ENCODE measurements at places on chromosomes 7 and 10. TPM values are rescaled to one million over a fixed set of nuclear protein-coding genes. Genes with fewer than 3 reads are reported as not detected.
A peak's percentile ranks its signal among the peaks of the same experiment; 100 is the strongest.

WDR86 gene
- 16.6 TPM for total RNA-seq

- no peak for DNase-seq
Measured at GRCh38 chr10:21749788-21750187, 215.8 kb downstream of the MLLT10 start.

- DNase-seq = no peak
Measured at GRCh38 chr7:137342828-137343261, 688 bp downstream of the PTN start.

DNA sequence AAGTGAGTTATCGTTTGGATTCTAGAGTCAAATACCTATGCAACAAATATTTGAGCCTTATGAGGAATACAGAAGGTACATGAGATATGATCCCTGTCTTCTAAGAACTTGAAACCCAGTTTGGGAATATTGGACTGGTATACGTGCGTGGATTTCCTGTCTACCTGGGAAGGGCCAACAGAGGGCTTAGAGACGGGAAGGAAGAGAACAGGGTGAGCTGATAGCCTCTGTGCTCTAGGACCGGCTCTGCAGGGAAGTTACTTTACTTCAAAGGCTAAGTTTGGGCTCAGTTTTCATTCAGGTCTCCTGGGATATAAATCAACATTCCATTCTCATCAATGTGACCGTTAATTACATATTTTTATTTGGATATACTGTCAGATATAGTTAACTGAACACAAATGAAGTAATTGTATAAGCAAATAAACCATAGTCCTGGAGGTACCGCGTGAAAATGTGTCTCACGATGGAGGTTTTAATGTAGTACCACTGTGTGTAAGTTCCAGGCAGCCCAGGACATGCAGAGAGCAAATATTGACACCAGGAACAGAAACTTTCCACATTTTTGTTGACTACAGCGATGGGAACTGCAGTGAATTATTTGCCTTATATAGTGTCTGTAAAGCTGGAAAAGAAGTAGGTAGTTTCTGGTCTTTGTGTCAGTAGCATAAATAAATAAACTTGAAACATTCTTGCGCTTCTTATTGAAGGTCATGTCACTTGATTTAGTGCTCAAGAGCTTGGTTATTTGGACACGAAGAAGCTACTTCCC lies 8.6 kb downstream of the CHST12 start:
- no peak for DNase-seq

DNA sequence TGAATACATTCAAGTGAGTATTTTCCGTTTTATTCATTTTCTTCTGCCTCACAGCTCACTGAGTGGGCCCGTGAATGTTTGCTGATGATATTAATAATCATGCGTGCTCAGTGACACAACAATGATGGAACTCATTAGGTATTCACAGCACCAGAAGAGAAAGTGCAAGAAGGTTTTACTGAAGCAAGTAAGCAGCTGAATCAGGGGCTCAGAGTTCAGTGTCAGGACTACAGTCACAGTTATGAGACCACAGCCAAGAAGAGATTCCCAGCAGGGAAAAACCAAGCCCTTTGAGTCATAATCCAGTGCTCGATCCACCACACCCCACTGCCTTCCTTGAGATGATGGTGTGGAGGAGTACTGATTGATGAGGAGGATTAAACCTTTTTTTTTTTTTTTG lies 247.4 kb downstream of the KIAA1217 start:
- DNase-seq = no peak

- DNase-seq = no peak
Measured at GRCh38 chr10:127441350-127442219, 107.5 kb upstream of the NPS start.

C7orf57 gene
- not detected for total RNA-seq

DNA sequence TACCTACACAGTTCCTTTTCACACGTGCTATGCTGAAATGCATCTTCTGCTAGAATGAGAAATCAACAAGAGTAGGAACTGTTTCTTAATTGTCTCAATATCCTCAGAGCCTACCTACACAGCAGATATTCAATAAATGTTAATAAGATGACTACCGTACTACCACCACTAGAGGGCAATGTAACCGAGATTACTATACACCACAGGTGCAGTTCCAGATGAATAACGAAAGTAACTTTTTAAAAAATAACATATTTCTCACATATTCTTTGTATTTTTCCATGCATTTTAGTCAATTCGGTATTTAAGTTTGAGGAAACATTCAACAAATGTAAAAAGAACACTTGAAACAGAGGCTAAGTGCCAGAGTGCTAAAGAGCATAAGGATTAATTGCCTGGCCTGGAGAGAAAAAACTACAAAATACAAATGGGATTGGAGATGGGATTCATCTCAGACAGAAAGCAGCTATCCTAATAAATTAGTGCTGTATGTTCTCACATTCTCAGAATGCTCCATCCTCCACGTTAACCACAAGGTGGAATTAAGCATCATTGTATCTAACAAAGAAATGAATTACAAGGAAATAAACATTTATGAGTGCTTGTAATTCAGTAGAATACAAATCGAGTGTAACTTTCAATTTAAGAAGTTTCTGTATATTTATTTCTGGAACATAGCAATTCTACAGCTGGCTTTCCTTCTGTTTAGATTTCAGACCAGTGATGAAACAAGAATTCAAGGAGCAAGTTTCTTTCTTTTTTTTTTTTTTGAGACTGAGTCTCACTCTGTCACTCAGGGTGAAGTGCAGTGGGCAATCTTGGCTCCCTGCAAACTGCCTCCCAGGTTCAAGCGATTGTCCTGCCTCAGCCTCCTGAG lies 20.3 kb upstream of the HECTD2 start:
- DNase-seq = peak; percentile 51

DNA sequence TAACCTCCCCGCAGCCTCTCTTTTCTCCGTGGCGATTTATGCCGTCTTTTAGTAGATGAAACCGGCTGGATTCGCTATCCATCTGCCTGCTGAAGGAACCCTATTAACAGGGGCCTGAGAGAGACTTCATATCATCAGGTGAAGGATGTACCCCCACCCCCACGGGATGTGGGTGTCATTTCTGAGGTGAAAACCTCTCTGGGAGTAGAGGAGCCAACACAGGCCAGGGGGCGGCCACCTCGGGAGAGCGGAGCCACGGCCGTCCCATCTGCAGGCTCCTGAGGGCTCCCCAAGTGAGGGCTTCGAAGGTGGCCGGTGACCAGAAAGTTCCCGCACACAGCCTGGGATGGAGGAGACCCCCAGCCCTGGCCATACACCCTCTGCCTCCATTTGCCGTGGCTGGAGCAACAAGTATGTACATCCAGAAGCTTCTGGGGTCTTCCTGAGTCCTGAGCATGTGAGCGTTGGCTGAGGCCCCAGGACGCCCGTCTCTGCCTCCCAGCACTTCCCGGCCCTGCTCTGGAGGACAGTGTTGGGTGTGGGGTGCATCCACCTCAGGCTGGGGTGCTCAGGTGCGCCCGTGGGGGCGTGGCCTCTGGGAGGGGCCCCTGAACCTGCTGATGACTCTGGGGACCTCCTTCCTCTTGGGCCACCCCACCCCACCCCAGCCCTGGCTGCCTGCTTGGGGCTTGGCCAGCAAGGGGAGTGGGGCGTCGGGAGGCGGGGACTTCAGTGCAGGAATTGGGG lies 84.7 kb downstream of the NKX6-2 start:
- no peak for DNase-seq

AGAP5 gene
- 10.0 TPM for total RNA-seq

GRCh38 chr10:58775960-58776567 lies 263.4 kb downstream of the BICC1 start:
- DNase-seq = no peak

DNA sequence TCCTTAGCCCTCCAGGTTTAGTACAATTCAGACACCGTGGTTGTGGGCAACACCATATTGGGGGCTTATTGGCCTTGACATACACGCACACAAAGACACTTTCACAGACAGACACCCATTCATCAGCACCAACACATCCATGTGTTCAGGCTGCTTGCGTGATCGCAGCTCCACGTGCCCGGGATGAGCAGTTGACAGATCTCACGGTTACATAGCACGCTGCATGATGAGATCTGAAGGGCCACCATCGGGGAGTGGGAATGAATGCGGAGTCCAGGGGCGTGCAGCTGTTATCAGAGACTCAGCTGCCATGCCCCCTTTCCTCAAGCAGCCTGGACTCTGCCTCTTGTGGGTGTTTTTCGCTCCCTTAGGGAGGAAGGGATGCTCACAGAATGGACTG lies 285.2 kb downstream of the USP6NL start:
- DNase-seq = no peak

GRCh38 chr10:285216-285615 lies 150.0 kb downstream of the ZMYND11 start:
- no peak for DNase-seq

DNA sequence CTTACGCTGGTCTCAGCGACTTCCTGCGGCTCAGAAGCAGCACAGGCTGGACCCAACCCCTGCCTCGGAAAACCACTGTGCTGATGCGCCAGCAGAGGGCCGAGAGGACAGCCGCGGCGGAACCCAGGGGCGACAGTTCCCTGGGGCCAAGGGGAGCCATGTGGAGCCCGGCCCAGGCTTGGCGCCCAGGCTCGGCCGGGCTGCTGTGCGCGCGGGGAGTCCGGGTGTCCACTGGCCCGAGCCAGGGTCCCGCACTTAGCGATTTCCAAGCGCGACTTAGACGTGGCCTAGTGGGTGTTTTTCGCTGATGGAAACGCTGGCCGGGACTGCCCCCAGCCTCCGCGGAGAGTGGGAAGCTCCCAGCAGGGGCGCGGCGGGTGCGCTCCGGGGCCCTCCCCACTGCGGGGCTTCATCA lies 18.6 kb upstream of the ZNF32 start:
- peak; percentile 16 for DNase-seq

GRCh38 chr10:112952282-112953173 lies 2.5 kb downstream of the TCF7L2 start:
- DNase-seq = no peak

ELMO1 gene
- total RNA-seq = 27.2 TPM

DNA sequence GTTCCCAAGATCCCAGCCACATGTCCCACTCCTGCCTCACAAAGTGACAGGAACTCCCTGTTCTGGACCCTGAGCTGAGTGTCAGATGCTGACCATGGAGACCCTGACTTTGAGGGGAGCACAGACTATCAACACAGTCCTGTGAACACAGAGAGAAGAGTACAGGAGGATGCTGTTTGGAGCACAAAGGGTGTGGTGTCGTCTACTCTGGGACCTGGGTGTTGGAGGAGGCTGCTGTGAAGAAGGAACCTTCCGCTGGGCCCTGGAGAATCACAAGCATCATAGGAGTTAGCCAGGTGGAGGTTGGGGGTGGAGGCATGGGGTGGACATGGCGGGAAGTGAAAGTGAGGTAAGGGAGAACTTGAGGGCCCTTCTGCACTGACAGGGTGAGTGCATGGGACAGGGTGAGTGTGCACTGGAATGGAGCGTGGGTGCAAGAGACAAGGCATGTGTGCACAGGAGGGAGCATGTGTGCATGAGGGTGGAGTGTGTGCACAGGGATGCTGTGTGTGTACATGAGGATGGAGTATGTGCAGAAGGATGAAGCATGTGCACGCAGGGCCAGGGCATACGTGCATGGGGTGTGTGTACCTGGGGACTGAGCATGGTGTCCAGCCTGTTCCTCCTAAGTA lies 70.7 kb upstream of the ANTXRL start:
- no peak for DNase-seq

DNA sequence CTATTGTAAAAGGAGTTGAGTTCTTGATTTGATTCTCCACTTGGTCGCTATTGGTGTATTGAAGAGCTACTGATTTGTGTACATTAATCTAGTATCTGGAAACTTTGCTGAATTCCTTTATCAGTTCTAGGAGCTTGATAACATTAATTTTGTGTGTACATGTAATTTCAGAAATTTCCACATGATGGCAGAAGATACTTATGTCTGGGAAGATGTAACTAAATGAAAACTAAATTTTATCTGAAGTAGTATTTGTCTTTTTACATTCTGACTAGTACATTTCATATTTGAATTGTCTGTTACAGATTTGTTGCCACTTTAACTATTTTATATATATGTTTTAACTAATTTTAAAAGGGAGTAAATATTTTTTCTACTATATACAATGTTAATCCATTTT lies 27.6 kb downstream of the SDHAF3 start:
- no peak for DNase-seq

DNA sequence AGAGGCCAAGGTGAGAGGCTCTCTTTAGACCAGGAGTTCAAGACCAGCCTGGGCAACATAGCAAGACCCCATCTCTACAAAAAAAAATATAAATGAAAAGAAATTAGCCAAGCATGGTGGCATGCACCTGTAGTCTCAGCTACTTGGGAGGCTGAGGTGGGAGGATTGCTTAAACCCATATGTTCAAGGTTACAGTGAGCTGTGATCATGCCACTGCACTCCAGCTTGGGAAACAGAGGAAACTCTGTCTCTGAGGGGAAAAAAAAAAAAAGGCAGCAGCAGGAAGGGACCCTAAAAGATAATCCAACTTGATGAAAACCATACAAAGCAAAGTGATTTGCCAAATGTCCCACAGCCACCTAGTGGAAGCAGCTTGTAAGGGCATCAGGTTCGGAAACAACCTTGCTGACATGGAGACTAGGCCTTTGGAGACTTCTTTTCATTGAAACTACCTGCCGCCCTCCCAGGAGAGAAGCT lies 15.6 kb upstream of the PBLD start:
- DNase-seq = peak; percentile 58

DNA sequence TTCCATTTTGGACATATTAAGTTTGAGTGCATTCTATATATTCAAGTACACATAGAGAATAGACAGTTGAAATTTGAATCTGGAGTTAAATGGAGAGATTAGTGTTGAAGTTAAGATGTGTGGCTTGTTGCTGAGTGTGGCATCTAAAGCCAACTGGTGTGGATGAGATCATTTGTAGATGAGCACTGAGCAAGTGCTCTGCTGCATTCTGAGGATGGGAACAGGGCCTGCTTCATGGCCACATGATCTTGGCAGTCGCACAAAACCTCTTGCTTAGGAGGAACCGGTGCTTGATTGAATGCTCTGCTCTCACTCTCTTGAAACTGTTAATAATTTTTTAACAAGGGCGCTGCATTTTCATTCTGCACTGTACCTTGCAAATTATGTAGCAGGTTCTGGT lies 62.0 kb downstream of the EPDR1 start:
- no peak for DNase-seq

ACTA2 gene
- 920 TPM for total RNA-seq

DNA sequence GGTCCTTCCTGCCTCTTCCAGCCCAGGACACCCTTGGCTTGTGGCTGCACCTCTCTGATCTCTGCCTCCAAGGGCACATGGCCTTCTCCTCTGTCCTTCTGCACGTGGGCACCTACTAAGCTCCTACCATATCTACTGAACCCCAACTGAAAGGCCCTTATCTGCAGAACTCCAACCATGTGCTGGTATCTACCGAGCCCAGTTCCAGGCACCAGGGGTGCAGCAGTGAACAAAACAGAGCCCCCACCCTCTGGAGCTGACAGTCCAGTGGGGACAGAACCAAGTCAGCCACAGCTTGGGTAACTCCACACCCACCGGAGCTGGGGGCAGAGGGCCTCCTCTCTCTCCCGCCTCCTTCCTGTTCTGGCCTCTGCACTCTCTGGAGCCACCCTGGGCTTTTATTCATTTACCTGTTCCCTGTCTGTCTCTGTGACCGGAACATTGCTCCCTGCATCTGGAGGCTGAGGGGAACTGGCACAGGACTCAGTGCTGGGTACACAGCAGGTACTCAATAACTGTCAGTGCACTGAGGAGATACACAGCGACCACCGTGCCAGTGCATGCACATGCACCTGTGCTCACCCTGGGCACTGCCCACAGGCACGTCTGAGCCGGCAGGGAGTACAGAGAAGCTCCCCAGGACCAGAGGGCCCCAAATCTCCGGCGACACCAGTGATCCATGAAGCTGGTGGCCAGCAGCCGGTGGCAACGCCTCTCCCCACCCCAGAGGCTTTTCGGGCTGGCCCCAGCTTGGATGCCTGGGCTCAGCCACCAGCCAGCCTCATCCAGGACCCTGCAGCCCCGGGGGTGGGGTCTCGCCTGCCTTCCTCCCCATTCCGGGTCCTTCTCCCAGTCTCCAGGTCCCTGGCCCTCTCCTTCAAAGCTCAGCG lies 2.0 kb downstream of the MICALL2 start:
- no peak for DNase-seq

All from mucosa of descending colon (tissue), 3 donors.